ENCODE measurements at places on chromosomes 6 and 20.
A peak's percentile ranks its signal among the peaks of the same experiment; 100 is the strongest.

DNA sequence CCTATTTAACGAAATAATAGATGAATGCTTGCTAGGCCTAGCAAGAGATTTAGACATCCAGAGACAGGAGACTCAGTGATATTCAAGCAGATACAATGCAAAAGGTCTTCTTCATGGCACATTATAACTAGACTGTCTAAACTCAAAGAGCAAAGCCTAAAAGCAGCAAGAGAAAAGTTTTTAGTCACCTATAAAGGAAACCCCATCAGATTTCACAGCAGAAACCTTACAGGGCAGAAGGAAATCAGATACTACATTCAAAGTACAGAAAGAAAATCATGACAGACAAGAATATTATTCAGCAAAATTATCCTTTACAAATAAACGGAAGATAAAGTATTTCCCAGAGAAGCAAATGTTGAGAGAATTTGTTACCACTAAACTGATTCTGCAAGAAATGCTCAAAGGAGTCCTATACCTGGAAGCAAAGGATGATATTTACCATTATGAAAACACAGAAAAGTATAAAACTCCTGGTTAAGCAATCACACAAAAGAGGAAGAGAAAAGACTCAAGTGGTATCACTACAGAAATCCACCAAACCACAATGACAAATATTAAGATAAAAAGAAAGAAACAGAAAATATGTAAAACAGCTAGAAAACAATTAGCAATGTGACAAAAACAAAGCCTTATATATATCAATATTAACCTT, 333.7 kb downstream of the MEI4 start:
- DNase-seq = no peak

DNA sequence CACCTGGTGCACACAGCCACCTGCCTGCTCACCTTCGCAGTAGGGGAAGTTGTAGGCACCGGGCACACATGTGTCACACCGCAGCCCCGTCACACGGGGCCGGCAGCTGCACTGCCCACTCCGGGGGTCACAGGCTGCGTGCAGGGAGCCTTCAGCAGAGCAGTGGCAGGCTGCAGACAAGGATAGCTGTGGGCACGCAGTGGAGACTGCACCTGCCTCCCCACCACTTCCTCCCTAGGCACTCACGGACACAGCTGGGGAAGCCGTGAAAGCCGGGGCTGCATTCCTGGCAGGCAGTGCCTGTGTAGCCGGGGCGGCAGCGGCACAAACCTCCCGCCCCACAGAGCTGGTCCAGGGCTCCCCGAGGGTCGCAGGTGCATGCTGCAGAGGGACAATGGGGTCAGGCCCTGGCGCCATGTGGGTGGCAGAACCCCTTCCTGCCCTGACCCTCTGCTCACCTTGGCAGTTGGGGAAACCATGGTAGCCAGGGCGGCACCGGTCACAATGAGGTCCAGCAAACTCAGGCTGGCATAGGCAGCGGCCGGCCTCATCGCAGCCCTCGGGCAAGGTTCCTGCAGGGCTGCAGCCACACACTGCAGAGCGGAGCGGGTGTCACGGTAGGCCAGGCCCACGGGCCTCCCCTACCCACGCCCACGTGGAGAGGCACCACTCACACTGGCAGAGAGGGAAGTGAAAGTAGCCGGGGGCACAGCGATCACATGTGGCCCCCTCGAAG, 29.4 kb downstream of the LAMA5 start:
- DNase-seq = no peak

DNA sequence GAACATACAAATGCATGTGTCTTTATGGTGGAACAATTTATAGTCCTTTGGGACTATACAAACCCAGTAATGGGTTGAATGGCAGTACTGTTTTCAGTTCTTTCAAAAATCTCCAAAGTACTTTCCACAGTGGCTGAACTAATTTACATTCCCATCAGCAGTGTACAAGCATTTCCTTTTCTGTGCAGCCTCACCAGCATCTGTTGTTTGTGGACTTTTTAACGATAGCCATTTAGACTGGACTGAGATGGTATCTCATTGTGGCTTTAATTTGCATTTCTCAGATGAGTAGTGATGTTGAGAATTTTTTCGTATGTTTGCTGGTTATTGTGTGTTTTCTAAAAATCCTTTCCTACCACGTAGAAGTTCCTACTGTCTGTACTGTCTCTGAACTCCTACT, 327.2 kb upstream of the ZFP64 start:
- no peak for DNase-seq

DNA sequence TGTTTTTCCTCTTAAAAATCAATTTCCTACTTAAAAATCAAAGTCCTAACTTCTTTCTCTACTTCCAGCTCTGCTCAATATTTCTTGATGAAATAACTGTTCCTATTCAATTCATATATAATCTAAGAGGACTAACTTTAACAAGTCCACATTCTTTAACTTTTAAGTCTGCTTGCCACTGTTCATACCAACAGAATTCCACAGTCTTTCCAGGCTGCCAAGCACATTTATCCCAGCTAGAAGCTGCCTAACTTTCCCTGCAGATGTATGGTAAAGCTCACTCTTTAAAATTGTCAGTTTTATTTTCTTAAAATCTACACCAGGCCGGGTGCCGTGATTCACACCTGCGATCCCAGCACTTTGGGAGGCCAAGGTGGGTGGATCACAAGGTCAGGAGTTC, 11.5 kb downstream of the CALHM6 start:
- DNase-seq = no peak

DNA sequence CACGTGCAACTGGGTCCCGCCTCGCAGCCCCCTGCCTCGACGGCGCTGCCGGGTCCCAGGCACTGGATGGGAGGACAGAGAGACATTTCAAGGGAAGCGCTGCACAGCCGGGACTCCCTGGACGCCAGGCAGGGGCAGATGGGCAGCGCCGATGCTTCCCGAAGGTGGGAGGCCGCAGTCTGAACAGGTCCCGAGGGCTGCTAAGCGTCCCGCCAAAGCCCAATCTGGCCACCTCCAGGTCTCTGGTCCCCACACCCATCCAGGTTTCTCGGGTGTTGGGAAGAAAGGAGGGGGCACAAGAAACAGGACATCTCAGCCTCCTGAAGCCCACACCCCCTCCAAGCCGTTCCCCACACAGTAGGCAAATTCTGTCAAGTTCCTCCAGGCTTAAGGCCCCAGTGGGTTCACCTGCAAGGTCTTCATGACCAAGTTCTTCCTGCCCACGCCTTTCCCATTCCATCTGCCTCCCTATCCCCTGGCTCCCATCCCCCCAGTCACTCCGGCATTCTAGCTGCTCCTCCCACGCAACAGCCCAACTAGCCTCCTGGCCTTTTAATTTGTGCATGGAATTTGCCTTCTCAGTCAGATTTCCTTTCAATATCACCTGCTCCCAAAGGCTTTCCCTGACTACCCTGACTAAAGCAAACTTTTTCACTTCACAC, 5.4 kb upstream of the CPXM1 start:
- DNase-seq = no peak

DNA sequence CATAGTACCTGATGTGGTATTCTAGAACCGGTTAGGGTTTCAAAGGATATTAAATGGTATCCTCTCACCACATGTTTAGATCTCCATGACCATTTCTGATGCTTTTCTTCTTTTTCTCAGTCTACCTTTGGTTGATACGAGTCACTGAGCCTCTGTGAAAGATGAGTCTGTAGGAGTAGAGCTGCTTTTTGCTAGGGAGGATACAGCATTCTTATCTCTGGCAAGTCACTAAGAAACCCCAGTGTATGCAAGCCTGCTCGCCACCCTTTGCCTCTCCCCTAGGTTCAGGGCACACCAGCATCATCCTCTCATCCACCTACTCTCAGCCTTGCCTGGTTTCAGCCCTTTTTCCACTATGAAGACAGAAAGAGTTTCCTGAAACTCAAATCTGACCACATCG, 89.9 kb downstream of the MTFR2 start:
- DNase-seq = no peak

DNA sequence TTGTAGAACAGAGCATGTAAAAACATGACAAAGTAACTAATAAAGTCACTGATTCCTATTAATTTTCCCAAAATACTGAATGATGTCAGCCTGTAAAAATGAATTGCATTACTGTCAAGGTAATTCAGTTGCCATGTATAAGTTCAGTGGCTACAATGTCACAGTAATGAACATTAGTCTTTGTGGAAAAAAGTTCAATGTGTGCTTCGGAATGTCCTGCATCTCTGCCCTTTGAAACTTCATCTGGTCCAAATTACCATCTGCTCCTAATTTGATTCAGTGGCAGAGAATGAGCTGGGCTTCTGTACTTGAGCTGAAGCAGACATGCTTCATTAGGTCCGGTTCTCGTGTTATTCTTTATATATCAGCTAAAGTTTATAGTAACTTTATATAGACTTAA, 567.4 kb downstream of the COL12A1 start:
- DNase-seq = no peak

DNA sequence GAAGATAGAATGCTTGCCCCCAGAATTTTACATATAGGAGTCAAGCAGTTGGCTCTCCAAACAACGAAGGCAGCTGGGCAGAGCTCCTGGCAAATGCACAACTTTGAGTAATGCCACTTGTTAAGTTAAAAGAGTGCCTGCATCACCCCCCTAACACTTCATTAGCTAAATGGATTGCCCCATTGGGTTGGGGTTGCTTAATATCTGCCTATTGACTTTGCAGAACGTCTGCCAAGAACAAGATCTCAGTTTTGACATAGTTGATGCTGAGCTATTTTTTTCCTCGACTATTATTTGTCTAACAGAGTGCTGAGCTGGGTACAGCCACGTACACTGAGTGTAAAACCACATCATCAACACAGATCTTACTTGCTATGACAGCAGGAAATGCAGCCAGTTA, 12.1 kb downstream of the ANKRD60 start:
- DNase-seq = no peak

- DNase-seq = no peak
These were observed 355.1 kb downstream of the EPM2A start for GRCh38 chr6:145380186-145380585.

DNA sequence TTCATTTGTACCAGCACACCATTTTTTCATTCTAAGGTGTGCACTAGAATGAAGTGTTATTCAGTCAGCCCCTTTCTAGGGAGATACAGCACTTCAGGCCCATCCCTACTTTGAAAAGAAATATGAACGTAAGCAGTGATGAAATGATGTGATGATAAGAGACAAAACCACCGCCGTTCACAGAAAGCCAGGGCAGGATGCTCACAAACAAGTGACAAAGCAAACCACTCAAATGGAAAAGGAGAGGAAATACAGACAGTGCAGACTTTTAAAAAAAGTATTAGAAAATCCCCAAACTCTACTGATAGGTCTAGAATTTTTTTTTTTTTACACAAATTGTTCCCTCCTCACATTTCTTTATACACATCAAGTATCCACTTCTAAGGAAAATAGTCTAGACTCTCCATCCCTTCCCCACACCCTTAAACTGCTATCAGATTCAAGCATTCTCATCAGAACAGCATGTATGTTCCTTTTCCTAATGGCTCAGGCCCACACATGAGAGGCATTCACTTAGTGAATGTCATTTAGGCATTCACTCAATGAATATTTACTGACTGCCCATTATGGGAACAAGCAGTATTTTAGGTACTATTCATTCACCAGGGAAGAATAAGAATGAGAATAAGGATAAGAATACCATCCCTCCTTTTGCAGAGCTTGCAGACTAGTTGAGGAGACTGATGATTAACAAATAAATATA, 243.5 kb downstream of the GMPR start:
- no peak for DNase-seq

DNA sequence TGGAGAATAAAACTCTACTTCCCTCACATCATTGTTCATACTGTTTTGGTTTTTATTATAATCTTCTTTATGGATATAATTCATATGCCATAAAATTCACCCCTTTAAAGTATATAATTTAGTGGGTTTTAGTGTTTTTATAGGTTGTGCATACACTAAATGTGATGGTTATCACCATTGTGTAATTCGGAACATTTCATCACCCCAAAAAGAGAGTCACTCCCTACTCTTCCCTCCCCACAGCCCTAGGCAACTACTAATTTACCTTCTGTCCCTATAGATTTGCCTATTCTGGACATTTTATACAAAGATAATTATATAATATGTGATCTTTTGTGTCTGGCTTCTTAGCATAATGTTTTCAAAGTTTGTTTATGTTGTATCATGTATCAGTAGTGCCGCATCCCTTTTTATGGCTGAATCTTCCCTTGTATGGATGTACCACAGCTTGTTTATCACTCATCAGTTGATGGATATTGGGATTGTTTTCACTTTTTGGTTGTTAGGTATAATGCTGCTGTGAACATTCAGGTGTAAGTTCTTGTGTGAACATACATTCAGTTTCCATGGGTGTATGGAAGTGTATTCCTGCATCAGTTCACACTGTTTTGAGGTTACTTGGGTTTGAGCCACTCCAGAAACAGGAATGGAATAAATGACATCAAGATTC, 4.2 kb downstream of the TM9SF4 start:
- DNase-seq = no peak

GRCh38 chr6:8739454-8739853, 304.1 kb upstream of the SLC35B3 start:
- no peak for DNase-seq

GRCh38 chr20:23639490-23639958, 1.8 kb upstream of the CST3 start:
- no peak for DNase-seq

DNA sequence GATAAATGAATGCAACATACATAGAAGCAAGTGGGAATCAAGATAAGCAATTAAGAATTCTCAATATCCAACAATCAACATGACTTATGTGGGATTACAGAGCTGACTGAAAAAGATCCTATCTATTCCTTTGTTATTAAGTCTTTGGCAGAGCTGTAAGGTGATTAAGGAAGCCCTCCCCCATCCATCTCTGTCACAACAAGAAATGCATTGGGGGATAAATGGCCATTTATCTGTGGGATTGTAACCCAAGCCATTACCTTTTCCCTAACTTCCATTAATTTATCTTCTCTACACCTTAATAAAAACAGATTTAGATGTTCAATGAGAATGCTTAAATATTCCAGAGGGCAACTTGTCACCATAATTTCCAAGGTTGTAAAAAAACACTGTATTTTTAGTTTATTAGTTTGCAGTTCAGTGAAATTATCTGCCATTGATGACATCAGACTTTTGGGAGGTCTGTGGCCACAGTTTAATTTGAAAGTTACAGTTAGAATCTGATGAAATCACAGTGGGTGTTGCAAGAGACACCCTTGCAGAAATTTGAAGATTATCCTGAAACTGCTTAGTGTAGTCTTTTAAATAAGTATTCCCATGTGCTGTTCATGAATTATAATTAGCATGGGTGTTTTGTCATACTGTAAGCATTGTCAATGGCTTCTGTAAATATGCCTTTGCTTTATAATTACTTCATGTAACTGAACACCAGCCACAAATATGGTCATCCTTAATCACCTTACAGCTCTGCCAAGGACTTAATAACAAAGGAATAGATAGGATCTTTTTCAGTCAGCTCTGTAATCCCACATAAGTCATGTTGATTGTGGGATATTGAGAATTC, 49.4 kb upstream of the FYN start:
- peak; percentile 79 for DNase-seq

- DNase-seq = no peak
These were observed 19.1 kb downstream of the ZFP64 start for GRCh38 chr20:52172392-52173047.

DNA sequence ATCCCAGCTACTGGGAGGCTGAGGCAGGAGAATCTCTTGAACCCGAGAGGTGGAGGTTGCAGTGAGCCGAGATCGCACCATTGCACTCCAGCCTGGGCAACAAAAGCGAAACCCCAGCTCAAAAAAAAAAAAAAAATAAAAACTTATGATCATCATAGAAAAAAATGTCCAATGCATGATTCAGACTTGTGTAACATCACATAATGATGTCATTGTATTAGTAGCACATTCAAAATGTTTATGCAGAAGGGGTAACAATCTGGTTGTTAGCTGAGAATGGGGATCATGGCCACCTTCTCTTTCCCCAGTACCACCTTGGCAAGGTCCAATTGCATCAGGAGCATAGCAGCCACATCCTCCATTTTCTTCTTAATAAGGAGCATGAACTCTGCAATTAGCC, 137.6 kb upstream of the MARCKS start:
- DNase-seq = no peak

- DNase-seq = no peak
These were observed 13.4 kb downstream of the RSPO3 start for GRCh38 chr6:127131772-127132376.
